ENCODE measurements at places on chromosomes 2 and 18. TPM values are rescaled to one million over a fixed set of nuclear protein-coding genes. Genes with fewer than 3 reads are reported as not detected.

The DPP4 gene
- 24.5 TPM for total RNA-seq

The CENPA gene
- total RNA-seq = 1.7 TPM

GRCh38 chr2:74908748-74909444 is 49.5 kb upstream of the POLE4 start:
- H3K27ac ChIP-seq = no peak overlapping the region
- no peaks in the 10 kb centered on the region for H3K36me3 ChIP-seq
- peak overlapping the region; percentile 15 for H3K4me3 ChIP-seq
- DNase-seq = no peak

DNA sequence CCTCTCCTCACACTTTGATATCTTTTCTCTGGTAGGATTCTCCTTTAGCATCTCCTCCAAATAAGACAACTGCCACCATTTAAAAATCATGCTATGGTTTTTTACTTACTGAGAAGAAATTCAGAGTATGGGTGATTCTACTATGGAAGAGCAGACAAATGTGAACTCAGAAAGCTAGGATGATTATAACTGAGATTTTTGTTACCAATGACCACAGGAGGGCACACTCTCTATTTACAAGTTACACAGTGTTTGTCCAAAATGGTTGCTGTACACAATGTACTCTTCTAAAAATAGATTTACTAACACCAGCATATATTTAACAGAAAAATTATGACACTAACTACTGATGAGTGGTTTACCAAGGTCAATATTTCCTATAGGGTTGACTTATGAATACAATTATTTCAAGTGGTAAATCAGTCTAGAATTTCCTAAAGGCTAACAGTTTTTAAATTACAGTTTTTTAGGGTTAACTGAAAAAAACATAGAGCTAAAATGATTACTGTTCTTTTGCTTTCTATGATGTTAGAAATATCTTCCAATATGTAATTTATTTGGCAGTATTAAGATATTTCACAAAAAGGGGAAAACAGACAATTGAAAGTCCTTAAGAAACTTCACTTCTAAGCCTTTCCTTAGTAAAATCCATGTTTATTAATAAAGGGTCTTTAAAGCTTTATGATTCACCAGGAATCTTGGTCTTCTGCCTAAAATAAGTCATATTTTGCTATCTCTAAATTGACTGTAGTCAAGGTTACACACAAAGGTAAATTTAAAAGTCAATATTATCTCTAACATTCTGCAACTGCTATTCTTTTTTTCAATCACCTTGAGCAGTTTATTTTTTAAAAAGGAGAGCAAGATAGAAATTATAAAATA is 57.2 kb downstream of the MAP4K3 start:
- no peaks in the 10 kb centered on the region for H3K27me3 ChIP-seq
- H3K4me1 ChIP-seq = peaks cover 19% of the 10 kb centered on the region
- no peak for DNase-seq
- H3K27ac ChIP-seq = peak overlapping the region; percentile 16
- no peak overlapping the region for H3K4me3 ChIP-seq
- H3K36me3 ChIP-seq = no peaks in the 10 kb centered on the region

The BMPR2 gene
- 137 TPM for total RNA-seq

The L3MBTL4 gene
- total RNA-seq = 16.9 TPM

DNA sequence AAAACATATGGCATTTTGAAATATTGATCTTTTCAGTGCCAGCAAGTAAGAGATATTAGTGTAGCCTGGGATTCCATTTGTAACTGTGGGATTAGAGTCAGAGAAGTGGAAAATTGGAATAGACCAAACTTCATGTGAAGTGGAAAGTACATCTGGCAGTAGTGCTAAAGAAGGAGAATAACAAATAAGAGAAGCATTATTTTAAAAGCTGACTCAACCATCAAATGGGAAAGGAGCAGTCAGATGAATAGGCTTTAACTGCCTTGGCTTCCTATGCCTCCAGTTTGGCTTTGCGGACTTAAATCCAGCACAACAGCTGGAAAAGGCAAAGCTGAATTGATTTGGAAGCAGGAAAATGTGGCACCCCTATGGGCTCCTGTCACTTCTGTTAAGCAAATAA is 623.1 kb downstream of the TSN start:
- no peak overlapping the region for H3K27ac ChIP-seq
- DNase-seq = no peak
- H3K4me1 ChIP-seq = no peaks in the 10 kb centered on the region
- H3K4me3 ChIP-seq = no peak overlapping the region
- H3K27me3 ChIP-seq = no peaks in the 10 kb centered on the region

- no peak overlapping the region for H3K27ac ChIP-seq
- peaks cover 14% of the 10 kb centered on the region for H3K27me3 ChIP-seq
- no peaks in the 10 kb centered on the region for H3K4me1 ChIP-seq
- no peak overlapping the region for H3K4me3 ChIP-seq
- DNase-seq = no peak
- no peaks in the 10 kb centered on the region for H3K36me3 ChIP-seq
Observed at GRCh38 chr18:79013869-79014268, 34.3 kb downstream of the SALL3 start.

DNA sequence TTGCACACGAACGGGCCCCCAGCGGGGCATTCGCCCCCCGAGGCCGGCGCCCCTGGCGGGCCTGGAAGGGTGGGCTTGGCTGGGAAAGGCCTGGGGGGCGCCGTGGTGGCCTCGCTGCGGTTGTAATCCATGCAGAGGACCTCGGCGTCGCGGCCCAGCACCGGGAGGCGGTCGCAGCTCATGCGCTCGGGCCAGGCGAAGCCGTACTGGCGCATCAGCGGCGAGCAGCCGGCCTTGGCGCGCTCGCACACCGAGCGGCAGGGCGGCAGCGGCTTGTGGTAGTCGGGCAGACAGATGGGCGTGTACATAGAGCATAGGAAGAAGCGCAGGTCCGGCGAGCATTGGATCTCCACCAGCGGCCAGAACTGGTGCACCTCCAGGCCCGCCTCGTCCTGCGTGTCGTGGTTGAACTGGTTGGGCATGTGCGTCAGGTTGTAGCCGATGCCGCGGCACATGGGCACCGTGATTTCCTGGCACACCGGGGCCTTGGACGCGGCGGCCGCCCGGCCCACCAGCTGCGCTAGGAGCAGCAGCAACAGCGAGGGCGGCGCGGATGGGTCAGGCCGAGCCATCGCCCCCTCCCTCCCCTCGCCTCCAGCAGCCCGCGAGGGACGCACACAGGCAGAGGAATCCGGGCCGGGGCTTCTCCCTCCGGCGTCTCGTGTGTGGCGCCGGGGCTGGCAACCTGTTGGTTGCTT is 1.4 kb downstream of the FZD5 start:
- peak overlapping the region; percentile 85 for H3K27ac ChIP-seq
- peaks cover 31% of the 10 kb centered on the region for H3K36me3 ChIP-seq
- peak overlapping the region; percentile 84 for H3K4me3 ChIP-seq
- DNase-seq = peak; percentile 72
